Suppressor macrophage treated with lipopolysaccharide for 4 hours (primary cell): ENCODE measurements at places on chromosomes 1 and 21.

GRCh38 chr1:35278886-35279554, 10.5 kb downstream of the ZMYM4 start:
- DNase-seq, result no peak

GRCh38 chr1:53135735-53136114, 6.7 kb downstream of the SLC1A7 start:
- DNase-seq, result no peak

GRCh38 chr1:40636777-40637176, 28.7 kb downstream of the RIMS3 start:
- DNase-seq, result no peak

- DNase-seq, result no peak
Observed at GRCh38 chr21:29637134-29637533, 302.7 kb downstream of the GRIK1 start.
